ENCODE measurements at places on chromosomes 1 and 21.

DNA sequence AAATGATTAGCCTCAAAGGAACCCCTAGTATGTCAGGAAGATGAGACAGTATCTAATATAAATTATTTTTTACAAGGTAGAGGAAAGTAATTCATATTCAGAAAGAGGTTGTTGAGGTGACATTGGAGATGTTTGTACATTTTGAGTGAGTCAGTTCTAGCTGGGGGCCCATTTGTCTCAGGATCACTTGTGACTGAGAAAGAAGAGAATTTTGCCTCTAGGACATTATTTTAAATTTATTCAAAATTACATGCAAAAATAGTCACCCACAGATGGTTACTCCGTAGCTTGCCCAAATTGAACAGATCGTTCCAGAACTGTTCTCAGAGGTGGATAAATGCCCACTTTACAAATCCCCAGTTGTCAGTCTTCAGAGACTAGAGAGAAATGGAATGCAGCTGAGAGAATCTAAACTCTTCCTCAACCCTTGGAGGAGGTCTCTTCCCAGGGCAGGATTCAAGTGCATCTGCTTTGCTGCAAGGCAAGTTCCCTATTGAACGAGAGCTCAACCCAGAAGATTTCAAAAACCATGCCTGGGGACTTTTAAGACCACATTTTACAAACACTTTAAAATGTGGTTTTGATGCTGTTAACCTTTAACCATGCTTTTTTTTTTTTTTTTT lies 987.8 kb upstream of the ADAMTS5 start:
- DNase-seq = no peak

GRCh38 chr1:70866542-70867264 lies 180.9 kb downstream of the PTGER3 start:
- no peak for DNase-seq

- DNase-seq = no peak
Observed at GRCh38 chr21:31255896-31256295, 88.2 kb downstream of the TIAM1 start.

- no peak for DNase-seq
Observed at GRCh38 chr1:191910245-191910644, 248.0 kb upstream of the RGS18 start.

DNA sequence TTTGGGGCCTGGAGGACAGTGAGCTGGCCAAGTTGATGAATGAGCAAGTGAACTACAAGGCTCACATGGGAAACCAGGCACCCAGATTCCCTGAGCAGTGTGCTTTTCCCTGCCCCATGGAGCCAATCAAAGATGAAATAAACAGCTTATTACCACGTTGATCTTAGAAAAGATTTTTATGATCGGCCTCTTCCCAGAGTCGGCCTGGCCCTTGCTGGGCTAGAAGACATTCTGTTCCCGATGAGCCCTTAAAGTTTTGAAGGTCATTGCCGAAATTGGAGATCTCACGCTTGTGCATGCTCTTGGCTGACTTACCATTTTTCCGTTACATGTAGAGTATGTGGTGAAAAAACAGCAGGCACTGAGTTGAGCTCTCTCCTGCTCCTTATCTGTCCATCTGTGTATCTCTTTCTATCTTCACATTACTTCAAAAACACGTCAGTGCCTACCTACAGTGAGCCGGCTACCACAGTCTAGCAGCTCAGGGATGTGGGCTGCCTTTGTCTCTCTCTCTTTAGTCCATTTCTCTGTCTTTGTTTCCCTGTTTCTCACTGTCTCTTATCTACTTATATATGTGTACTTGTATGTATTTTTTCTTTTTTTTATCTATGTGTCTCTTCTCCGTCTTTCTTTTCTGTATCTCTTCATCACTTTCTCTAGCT lies 248.8 kb upstream of the USP24 start:
- DNase-seq = no peak

DNA sequence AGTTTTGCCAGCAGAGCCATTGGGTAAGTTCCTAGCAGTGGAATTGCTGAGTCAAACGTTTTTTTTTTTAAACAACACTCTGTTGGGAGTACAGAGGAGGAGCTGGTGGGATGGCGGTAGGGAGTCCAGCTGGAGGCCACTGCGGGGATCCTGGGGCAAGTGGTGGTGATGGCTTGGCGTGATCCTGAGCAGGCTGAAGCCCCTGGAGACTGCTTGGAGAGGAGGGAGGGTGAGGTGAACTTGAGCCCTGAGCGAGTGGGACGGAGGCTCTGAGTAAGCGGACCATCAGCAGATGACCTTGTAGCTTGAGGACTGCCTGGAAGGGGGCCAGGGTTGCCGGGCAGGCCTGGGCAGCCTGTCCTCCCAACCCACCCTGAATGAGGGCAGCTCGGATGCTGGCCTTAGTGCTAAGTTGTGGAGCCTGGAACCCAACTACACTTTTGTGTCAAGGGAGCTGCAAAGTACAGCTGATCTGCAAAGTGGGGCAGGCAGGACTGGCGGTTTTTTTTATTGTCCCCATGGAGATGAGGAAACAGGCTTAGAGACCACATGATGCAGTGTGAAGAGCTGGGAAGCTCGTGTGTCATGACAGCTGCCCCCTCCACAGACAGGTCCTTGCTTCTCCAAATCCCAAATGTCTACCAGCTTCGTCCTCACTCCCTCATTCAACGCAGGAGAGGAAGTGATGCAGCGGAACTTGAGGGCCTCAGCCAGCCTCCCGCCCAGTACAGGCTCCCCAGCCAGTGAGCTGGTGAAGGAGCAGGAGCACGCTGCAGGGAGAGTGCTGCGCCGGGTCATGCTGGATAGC lies 20.2 kb downstream of the MRPL37 start:
- DNase-seq = no peak

DNA sequence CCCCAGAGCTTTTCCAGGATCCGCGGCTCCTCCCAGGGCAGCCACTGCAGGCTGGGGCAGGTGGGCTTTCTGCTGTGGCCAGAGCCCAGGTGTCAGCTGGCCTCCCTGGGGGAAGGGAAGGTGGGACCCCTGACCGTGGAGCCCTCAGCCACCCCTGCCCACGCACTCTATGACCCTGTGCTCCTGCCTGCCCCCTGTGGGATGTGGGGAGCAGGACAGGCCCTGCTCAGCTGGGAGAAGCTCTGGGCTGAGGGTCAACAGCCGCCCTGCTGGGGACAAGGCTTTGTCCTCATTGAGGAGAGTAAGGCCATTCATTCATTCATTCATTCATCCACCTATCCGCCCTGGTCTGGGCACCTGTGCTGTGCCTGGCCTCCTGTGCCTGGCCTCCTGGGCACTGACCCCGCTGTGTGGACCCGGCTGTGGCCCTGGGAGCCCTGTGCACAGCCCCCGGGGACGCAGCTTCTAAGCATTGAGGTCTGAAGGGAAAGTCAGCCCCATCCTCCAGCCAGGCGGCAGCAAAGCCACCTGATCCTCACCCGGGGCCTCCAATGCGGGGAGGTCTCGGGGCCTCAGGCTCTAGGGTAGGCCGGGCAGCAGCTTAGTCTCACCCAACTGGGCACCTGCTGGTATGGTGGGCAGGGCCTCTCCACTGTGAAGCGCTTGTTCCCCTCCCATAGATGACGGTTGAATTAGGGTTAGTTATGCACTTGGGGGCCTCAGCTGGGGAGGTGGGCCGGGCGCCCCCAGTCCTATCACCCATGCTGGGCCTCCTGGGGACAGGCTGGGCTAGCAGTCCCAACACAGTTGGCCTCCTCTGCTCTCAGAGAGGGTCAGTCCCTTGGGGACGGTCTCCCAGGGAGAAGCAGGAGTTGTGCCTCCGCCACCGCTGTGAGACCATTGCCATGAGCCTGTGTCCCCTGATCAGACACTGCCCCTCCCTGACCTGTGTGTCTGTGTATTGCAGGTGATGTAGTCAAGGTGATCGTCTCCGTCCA lies 6.0 kb downstream of the TNFRSF14 start:
- DNase-seq = no peak

GRCh38 chr1:234897754-234898454 lies 230.7 kb downstream of the TOMM20 start:
- no peak for DNase-seq

DNA sequence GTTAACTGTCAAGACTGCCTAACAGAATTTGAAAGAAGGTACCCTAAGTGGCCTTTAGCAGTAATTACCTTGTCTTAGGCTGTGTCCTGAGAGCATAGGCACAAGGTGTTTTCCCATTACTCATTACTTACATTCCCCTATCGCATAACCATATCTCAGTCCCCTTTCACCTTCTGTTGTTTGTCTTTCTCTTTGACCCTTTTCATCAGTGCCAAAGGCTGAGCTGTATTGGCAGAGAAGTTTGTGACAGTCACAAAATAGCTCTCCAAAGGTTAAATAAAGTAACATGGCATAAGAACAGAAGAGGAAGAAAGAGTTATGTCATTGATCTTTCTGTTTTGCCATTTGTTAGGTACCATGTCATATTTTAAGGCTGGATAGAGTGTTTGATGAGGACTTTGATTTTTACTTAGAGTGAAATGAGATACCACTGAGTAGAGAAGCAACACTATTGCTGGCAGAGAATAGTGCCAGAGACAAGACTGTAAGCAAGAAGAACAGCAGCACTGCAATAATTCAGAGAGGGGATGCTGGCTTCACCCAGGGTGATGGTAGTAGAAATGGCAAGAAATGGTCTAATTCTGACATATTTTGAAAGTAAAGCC lies 497.8 kb downstream of the TTLL7 start:
- DNase-seq = no peak

- DNase-seq = no peak
Observed at GRCh38 chr1:157226739-157227138, 88.5 kb upstream of the ETV3 start.

DNA sequence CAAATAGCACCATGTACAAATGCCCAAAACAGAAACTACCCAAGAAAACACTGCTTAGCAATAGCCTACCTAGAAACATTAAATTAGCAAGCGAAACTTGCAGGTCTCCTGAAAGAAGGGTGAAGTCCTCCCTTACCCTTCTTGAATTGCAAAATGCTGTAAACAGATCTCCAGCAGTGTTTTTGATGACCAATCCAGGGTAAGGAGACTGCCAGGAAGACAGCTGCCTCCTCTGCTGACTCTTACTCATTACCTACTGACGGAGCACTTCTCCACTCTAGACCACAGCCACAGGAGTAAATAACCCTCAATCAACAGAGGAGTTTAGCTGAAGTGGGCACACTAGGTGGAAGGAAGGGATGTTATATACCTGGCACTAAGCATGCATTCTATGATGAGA lies 32.2 kb upstream of the GADD45A start:
- no peak for DNase-seq

DNA sequence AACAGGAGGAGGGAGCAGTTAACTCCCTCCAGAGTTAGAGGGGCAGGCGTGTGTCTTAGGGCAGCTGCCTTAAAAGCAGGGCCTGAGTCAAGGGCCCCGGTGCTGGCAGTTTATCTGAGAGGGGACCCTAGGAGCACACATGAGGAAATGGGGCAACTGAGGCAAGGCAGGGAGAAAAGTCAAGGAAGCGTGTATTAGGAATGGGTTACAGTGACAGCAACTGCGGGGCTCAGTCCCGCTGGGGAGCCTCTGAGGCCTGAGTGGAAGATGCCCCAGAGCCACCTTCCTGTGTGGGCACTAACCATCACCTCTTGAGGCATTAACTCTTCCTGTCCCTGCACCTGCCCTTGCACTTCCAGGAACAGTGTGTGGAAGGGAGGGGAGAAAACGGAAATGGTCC lies 276.3 kb downstream of the MATN1 start:
- DNase-seq = no peak

- no peak for DNase-seq
Observed at GRCh38 chr1:153769221-153769620, 6.0 kb upstream of the SLC27A3 start.

DNA sequence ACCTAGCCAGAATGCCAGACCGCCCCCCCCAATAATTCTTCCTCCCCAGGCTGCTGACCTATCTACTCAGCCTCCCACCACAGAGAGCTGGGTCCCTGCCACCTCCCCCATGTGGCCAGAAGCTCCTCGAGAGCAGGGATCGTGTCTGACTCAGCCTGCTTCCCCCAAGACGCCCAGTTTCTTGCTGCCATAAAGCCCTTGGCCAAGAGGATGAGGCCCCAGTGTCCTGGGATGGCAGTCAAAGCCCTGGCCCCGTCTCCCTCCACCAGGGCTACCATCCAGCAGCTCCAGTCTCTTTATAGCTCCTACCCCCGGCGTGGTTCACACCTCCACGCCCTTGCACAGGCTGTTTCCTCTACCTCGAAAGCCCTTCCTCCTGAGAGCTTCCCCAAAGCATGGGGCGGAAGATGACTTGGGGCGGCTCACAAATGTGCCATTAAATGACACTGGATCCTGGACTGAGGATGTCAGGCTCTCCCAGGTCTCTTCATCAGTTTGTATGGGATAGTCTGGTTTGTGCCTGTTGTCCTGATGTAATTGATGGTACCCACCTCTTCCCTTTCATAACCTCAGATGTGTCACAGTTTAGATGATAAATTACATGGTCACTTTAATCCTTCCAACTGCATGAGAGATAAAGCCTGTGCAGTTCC lies 13.2 kb downstream of the ADGRB2 start:
- no peak for DNase-seq

GRCh38 chr21:46255758-46256337 lies 27.3 kb upstream of the LSS start:
- DNase-seq = no peak

DNA sequence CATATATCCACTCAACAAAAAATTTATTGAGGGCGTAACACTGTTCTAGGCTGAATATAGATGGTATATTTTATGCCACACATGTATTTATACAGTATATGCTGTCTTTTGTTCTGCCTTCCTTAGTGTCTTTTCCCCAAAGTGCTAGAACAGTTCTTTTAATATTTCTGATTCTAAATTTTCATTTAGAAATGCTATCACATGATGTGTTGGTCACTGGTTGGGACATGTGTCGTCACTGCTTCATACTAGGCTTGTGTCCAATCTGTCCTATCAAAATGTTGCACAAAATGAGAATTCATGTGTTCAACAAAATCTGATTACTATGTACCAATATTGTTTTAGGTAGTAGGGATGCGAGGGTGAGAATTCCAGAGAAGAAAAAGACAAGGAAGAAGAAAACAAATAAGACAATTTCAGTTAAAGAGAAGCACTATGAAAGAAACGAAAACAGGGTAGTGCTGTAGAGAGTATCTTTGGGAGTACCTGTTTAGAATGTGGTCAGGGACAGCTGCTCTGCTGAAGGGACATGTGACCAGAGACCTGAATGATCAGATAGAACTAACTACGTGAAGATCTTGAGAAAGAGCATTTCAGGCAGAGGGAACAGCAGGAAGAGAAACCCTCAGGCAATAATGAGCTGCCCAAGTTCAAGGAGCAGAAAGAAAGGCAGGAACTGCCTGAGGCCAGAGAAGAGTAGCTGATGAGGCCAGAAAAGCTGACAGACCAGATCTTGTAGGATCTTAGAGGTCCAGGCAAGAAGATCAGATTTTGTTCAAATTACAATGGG lies 1.3 kb downstream of the KMO start:
- no peak for DNase-seq

GRCh38 chr1:116334015-116334547 lies 39.0 kb upstream of the ATP1A1 start:
- DNase-seq = no peak
